ENCODE measurements at places on chromosomes 3 and 15. TPM values are rescaled to one million over a fixed set of nuclear protein-coding genes. Genes with fewer than 3 reads are reported as not detected.

DNA sequence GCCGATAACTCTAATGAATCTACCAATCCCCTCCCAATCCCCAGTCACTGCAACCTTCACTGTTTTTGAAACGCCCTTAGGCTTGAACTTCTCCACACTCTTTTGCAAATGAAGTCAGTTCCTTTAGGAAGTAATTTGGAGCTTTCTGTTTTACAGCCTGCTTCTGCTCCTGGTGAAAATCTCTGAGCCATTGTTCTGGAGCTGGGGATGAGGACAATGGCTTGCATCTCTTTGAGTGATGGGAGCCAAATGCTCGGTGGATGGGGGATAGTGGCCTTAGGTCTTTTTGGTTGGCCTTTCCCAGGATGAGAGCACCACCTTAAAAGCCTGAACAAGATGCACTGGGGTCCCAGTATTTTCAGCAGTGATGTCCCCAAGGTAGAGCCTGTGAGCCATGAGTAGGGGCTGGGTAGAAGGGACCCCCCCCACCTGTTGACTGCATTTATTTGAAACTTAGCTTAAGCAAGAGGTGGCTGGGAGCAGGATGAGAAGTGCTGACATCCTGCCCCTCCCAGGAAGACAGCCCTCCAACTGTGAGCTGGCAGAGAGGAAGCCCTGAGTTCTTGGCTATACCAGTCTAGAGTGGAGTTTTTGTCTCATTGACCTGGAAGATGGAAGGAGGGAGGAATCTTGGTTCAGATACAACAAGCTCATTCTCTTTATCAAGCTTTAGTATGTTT is 7.6 kb upstream of the MYO5C start:
- no peaks in the 10 kb centered on the region for H3K27me3 ChIP-seq
- DNase-seq: no peak
- H3K27ac ChIP-seq: no peak overlapping the region

- no peaks in the 10 kb centered on the region for H3K36me3 ChIP-seq
- no peaks in the 10 kb centered on the region for H3K27me3 ChIP-seq
- no peak overlapping the region for H3K27ac ChIP-seq
- H3K4me3 ChIP-seq: no peak overlapping the region
- DNase-seq: no peak
These were observed 20.6 kb upstream of the WWTR1 start for GRCh38 chr3:149678351-149678950.

GRCh38 chr3:186643493-186643892 is 3.3 kb downstream of the FETUB start:
- H3K27ac ChIP-seq: no peak overlapping the region
- H3K4me1 ChIP-seq: no peaks in the 10 kb centered on the region

GRCh38 chr15:85496151-85496550 is 115.7 kb downstream of the AKAP13 start:
- no peak overlapping the region for H3K27ac ChIP-seq
- H3K27me3 ChIP-seq: no peaks in the 10 kb centered on the region
- no peak overlapping the region for H3K4me3 ChIP-seq
- H3K36me3 ChIP-seq: no peaks in the 10 kb centered on the region

The USP3 gene
- 46.9 TPM for total RNA-seq

The SV2B gene
- 6.4 TPM for total RNA-seq

The SLC22A13 gene
- 1.3 TPM for total RNA-seq

The GOLGA6L10 gene
- 0.23 TPM for total RNA-seq
